NCI-H1092 treated with DMSO at 0.1 percent for 48 hours (cell line): ENCODE measurements at places on chromosomes 2 and 18.

GRCh38 chr18:79507076-79507545 is 111.4 kb downstream of the NFATC1 start:
- peak; percentile 28 for DNase-seq

DNA sequence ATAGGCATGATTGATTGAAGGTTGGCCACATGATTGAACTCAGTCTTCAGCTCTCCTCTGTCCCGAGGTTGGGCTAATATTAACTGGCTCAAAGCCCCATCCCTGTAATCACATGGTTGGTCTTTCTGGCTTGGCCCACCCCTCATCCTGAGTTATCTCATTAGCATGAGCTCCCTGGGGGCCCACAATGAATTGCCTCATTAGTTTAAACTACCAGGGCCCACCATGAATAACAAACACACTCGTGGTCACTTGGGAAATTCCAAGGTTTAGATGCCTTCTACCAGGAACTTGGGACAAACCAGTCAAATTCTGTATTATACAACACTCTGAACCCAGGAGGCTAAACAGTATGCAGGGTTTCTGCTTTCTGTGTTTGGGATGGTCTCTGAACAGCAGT is 121.7 kb upstream of the B3GNT2 start:
- DNase-seq, result no peak

DNA sequence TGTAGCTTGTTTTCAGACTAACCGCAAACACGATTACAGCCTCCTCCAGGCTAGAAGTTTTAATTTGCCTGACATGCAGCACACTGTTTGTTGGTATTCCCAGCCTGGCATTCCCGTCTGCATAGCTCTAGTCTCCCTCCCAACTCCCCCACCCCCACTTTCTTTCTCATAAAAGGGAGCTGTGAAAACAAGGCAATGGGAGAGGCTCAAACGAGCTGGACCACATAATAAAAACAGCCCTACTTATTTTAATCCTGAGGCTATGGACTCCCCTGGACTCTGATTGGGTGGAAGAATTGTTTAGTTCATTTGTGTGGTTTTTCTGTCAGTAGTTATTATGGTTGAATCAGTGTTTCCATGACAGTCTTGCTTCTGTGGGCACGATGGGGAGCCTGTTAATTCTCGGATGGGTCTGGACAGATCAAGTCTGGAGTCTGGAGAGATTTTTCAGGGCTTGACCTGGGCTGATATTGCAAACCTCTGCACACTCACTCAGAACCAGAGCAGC is 1.2 kb downstream of the STON1 start:
- DNase-seq, result no peak

DNA sequence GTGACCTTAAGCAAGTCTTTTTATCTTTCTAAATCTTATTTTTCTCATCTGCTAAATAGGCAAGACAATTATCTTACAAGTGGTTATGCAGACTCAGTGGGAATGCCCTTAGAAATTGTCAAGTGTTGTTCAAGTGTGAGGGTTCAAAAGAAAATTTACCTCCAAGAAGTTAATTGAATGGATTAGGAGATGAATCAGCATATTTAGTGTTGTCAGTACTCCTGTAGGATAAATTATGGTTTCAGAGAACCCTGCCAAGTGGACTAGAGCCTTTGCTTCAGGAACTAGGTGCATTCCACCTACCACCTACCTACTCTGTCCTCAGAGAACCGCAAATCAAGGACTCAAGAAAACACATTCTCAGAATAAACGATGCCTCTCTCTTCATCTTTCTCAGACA is 69.8 kb upstream of the KCTD1 start:
- no peak for DNase-seq

- no peak for DNase-seq
Observed at GRCh38 chr2:24010477-24011249, 778 bp downstream of the MFSD2B start.

- no peak for DNase-seq
Observed at GRCh38 chr18:6719098-6719846, 10.2 kb upstream of the ARHGAP28 start.
